Glomerular endothelial cell (primary cell): ENCODE measurements at places on chromosomes 1 and 21. TPM values are rescaled to one million over a fixed set of nuclear protein-coding genes. Genes with fewer than 3 reads are reported as not detected.

The EXTL2 gene
- 19.2 and 20.0 TPM in 2 replicates for total RNA-seq

The LMO4 gene
- 17.1 and 17.6 TPM in 2 replicates for total RNA-seq

The PPFIA4 gene
- 0.29 and 6.8 TPM in 2 replicates for total RNA-seq

The CD1E gene
- not detected in 2 replicates for total RNA-seq

The SV2A gene
- 1.8 and 2.6 TPM in 2 replicates for total RNA-seq

The NUP210L gene
- total RNA-seq: not detected in 2 replicates

The AJAP1 gene
- total RNA-seq: 0.06 and 1.5 TPM in 2 replicates

The CCDC181 gene
- total RNA-seq: 0.41 and 0.58 TPM in 2 replicates

The OR1C1 gene
- total RNA-seq: not detected in 2 replicates

DNA sequence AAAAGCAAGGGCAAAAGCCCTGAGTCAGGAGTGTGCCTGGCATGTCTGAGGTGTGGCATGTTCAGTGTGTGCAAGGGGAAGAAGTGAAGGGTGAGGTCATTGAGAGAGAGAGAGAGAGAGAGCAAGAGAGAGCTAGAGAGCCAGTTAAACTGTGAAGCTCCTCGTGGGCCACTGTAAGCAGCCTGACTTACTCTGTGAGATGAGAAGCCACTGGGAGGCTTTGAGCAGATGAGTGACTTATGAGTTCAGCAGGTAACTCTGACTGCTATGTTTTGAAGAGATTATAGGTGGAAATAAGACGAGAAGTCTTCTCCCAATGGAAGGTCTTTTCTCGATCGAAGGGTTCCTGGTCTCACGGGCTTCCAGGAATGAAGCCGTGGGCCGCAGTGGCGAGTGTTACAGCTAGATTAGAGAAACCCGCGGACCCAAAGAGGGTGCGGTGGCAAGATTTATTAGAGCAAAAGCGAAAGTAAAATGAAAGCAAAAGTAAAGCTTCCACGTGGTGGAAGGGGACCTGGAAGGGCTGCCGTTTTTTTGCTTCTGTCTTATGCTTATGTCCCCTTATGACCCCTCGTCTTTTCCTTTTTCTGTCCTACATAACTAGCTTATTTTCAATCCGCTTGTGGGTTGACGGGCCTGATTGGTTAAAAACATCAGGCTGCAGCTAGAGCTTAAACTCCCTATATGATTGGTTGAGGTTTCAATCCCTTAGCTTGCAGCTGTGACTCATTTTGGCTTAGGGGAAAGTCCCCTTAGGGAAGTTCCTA lies 323.1 kb upstream of the FAM78B start:
- DNase-seq: no peak

- no peak for DNase-seq
Measured at GRCh38 chr1:23558140-23558871, 995 bp downstream of the ID3 start.

DNA sequence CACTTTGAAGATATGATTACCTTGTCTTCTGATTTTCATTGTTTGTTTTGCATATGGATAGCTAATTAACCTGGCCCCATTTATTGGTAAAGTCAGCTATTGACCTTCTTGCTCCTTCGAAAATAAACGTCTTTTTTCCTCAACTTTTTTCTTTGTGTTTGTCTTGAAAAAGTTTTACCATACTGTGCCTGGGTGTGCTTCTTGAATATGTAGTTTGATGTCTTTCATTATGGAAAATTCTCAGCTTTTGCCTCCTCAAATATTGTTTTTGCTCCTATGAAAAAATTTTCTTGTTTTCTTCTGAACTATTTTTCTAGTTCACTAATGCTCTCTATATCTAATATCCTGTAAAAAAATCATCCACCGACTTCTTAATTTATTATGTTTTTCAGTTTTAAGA lies 25.0 kb downstream of the LHX8 start:
- DNase-seq: no peak

DNA sequence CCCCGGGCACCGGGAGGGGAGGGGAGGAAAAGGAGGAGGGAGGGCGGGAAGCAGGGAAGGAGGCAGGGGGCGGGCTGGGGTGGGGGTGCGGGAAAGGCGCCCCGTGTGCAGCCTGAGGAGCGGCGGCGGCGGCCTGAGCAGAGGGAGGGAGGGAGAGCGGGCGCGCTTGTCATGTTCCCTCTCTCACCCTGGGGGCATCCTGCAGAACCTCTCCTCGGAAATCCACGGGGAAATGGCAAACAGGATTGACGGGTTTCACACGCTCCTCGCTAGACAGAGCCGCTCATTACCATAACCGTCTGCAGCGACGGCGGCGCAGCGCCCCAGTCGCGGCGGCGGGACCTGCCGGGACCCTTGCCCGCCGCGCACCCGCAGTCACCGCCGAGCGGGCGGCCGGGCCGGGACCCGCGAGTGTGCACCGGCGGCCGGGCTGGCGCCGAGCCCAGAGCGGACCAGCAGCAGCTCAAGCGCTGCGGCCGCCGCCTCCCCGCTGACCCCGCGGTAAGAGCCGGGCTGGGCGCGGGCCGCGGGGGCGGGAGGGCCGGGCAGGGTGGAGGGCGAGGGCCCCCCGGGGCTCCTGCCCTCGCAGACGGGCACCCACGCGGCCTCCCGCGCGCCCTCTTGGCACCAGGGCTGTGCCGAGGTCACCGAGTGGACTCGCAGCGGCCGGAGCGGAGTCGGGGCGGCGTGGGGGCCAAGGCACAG lies at the start of gene SERTAD4:
TSS of gene SERTAD4 (plus strand) at position 286 of the 705 bp plus-strand sequence. CDS start 5,165 bp downstream, outside the sequence.
- no peak for DNase-seq

DNA sequence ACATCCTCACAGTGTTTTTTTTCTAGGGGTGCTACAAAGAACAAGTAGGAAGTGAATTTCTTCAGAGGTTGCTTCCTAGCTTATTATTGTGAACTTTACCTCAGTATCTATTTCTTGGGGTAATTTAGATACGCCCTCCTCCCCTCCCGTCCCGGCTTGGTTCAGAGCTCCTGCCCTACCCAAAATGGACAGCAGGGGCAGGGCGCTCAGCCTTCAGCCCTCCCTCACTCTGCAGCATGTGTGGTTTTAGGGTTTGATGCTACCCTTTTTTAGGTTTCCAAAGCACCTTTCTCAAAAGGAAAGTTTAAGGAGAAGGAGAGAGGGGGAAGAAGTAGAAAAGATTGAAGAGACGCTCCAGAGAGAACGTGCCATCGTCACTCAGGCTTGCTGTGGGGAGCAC lies 16.9 kb upstream of the POGK start:
- no peak for DNase-seq

- DNase-seq: no peak
Measured at GRCh38 chr21:36450511-36450910, 29.4 kb downstream of the CLDN14 start.

DNA sequence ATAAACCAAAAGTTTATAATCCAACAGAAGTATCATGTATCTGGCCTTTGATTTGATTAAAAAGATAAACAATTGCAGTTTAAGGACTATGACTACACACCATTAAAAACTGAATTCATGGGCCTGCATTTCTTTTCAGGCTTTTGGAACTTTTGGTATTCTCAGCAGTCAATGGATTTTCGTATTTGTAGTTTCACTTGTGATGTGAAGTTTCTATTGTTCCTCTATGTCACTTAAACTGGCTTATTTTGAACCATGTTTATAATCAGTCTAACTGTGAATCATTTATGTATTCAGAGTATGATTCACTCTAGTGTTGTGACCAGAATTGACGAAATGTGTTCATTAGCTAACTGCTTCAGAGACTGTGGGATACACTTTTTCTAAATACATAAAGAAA lies 132.9 kb downstream of the COQ8A start:
- no peak for DNase-seq

GRCh38 chr1:26156285-26157038 lies 2.4 kb upstream of the FAM110D start:
- no peak for DNase-seq

DNA sequence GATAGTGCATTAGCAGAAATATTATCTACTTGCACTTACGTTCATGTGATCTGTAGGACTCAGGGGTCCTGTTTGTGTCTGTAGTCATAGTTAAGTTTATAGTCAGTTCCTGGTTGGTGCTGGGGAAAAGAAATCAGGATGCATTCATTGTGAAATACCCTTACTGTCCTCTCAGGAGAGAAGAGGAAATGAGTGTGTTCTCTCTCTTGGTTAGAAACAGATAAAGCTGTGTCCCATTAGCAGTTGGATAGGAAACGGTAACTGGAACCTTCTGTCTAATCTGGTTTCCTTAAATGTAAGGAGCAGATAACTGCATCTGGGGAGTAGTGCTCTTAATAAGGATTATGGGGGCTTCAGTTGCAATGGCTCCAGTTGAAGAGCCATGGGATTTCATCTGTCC lies 8.9 kb downstream of the SDCCAG8 start:
- peak; percentile 73 for DNase-seq

DNA sequence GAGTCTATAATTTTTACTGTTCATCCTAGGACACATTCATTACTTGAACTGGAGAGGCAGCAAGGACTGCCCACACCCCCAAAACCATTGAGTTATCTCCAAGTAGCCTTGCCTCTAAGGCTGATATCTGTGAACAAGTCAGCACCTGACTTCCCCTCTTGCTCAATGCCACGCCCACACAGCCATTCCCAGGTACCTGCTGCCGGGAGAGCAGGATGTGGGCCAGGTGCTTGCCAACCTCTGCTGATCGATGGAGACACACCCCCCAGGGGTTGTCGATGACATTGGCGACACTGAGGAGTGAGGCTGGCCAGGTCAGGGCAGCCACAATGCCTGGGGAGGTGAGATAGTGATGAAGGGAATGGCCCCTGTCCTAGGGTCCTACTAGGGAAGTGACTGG lies 60.1 kb downstream of the TMCO4 start:
- no peak for DNase-seq

DNA sequence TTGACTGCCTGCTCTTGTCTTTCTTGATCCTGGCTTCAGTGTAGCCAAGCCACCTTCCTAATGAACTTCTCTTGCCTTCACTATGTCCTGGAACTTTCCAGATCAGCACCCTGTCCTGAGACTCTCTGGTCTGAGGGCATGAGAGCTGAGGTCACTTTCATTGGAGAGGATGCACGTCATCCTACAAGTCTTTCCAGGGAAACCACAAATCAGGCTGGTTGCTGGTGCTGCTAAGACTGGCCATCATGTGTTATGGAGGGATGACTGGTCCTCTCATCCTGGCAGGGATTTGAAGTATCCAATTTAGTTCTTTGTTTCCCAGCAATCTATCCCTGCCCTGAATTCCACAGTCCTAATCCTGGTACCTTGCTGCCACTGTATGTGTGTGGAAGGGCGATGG lies 228.6 kb downstream of the GPATCH2 start:
- no peak for DNase-seq

DNA sequence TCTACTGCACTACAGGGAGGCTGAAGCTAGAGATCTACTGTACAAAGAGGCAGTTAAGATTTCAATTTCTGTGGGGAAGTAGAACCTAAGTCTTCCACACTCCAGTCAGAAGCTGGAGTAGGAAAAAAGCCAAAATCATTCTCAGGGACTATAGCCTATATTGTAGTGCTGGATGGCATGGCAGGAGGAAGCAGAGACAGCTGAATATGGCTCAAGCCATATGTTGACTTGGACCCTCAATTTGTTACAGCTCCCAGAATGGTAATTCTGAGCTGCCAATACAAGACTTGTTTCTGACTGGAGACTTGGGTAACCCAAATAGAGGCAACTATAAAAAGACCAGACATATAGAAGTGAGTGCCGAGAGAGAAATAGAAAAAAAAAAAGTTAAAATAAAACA lies 200.6 kb downstream of the PTBP2 start:
- no peak for DNase-seq

DNA sequence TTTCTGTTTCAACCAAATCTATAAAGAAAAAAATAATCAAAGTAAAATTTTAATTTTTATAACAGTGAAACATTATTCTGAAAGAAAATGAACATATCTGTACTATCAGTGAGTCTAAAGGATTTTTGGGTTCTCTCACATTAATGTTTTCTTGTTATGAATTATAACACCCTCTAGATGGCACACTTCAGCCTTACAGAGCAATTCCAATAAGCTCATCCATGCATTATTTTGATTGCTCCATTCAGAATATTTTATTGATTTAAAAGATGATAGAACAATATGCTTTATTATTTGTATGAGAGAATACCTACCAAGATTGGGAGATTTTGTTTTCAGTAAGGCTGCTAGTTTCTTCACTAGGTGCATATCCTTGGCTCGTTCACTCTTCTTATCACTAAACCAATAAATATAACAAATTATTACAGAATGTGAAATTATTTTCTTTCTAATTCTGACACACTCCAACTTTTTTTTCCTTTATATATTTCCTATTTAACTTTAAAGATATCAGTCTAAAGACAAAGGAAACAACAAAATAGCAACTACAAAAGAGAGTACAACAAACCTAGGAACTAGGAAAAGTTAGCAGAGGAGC lies 82.4 kb downstream of the RAB3GAP2 start:
- no peak for DNase-seq

GRCh38 chr1:111586112-111586511 lies 33.5 kb upstream of the RAP1A start:
- no peak for DNase-seq

GRCh38 chr1:36711480-36711879 lies 228.8 kb upstream of the CSF3R start:
- no peak for DNase-seq

DNA sequence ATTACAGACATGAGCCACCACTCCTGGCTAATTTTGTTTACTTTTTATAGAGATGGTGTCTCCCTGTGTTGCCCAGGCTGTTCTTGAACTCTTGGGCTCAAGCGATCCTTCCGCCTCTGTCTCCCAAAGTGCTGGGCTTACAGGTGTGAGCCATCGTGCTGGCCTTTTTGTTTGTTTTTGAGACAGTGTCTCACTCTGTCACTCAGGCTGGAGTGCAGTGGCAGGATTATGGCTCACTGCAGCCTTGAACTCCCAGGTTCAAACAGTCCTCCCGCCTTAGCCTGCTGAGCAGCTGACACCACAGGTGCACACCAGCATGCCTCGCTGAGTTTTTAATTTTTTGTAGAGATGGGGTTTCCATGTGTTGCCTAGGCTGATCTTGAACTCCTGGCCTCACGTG lies 49.1 kb downstream of the ADARB1 start:
- DNase-seq: no peak

DNA sequence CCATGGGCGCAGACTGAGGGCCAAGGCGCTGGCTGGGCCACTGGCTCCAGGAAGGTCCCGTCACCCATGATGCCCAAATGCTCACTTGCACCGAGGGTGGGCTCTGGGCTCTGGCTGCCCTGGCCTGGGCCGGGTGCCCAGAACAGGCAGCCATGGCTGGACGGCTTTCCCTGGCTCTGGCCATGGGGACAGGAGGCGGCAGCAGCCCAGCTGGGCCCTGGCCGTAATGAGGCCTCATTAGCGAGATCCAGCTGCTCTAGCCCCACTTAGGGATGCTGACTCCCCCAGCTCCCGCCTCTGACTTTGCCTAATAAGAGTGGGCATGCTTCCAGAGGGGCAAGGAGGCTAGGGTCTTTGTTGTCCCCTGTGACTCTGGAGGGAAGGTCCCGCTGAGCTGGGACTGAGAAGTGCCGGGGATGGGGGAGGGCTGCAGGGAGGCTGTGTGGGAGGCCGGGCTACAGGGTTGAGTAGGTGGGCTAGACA lies 11.8 kb downstream of the SLC6A9 start:
- DNase-seq: no peak

GRCh38 chr1:205589046-205589445 lies 42.8 kb downstream of the ELK4 start:
- no peak for DNase-seq

GRCh38 chr1:228231189-228231588 lies 23.3 kb downstream of the OBSCN start:
- DNase-seq: no peak

- no peak for DNase-seq
Measured at GRCh38 chr1:185406691-185407009, 89.6 kb upstream of the IVNS1ABP start.
